Stimulated activated CD8-positive, alpha-beta memory T cell treated with anti-CD3 and anti-CD28 coated beads, Interleukin-12 subunit alpha, Interleukin-12 subunit beta, amount 100 ng/mL, for 1 hour (primary cell): ENCODE measurements at places on chromosomes 5 and 9.
A peak's percentile ranks its signal among the peaks of the same experiment; 100 is the strongest.

GRCh38 chr5:159917994-159918393, 1.7 kb downstream of the ADRA1B start:
- no peak for DNase-seq

DNA sequence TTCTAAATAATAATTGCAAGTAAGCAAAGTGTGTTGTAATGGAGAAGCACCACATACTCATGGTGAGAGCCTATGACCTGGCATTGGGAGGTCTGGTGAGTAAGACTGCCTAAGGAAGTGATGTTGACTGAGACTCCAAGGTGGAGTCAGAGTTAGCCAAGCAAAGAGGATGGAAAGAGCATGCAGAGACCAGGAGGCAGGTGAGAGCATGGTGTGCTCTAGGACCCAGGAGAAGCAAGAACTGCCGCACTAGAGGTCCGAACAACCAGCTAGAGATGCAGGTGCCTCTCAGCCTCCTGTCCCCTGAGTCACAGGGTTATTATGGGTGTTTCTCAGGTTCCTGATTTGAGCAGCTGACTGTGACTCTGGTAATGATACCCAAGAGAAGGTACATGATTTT, 27.3 kb downstream of the ANP32B start:
- no peak for DNase-seq

DNA sequence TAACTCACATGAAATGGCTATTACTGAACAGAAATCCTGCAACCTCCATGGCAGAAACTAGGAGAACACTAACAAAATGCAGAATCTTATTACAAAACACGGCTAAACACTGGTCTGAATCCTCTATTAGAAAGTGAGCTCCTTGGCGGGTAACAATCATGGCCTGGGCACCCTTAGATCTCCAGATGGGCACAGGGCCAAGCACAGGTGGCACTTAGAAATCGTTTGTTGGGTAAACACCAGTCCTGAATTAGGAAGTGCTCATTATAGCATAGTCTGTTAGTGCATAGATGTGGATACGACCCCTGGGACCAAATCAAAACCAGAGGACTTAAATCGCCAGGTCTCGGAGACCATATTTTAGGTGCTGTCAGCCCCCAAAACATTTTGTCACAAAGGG, 14.4 kb downstream of the VDAC1 start:
- DNase-seq, result no peak

GRCh38 chr9:84379740-84380139, 39.2 kb upstream of the SLC28A3 start:
- DNase-seq, result no peak

DNA sequence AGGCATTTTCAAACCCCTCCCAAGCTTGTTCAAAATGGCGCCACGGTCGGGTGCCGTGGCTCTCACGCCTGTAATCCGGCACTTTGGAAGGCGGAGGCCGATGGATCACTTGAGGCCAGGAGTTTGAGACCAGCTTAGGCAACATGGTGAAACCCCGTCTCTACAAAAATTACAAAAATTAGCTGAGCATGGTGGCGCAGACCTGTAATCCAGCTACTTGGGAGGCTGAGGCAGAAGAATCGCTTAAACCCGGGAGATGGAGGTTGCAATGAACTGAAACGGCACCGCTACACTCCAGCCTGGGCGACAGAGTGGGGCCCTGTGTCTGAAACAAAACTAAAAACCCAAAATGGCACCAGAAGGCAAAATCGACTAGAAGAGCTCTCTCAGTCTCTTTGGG, 142.0 kb downstream of the MTX3 start:
- no peak for DNase-seq

DNA sequence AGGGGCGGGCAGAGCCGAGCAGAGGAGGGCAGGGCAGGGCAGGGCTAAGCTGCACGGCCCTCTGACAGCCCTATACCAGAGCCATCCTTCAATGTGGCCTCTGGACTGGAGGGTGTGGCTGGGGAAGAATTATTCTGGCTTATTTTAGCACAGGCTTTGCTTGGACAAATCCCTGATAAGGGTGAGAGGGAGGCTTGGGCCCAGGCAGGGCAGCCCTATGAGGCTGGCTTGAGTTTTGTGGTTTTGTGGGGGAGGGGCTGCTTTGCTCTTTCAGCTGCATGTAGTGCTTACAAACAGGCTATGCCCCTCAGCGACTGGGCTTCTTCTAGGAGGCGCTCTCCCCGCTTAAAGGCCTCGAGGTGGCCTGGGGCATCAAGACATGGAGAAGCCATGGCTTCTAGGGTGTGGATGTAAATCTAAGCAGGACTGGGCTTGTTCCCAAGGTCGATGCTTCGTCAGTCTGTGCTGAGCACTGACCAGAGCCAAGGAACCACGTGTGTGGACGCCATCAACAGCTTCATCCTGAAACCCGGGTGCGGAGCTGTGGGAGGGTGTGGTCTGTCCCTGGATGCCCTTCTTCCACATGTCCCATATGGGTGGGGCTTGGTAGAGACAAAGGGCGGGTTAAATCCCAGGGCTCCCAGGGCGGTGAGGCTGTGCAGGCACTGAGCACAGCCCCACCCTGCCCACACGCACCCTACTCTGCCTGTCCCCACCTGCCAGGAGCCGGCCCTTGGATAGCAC, 45.7 kb upstream of the IPPK start:
- no peak for DNase-seq

- DNase-seq, result no peak
These were observed at the start of gene SMIM32 for GRCh38 chr5:136192526-136193321. Gene SMIM32, minus strand, starts transcription at chr5:136193162. Its CDS starts 638 bp downstream, at chr5:136192524.

- DNase-seq, result no peak
These were observed 381.2 kb downstream of the KIF4B start for GRCh38 chr5:155394727-155395126.

DNA sequence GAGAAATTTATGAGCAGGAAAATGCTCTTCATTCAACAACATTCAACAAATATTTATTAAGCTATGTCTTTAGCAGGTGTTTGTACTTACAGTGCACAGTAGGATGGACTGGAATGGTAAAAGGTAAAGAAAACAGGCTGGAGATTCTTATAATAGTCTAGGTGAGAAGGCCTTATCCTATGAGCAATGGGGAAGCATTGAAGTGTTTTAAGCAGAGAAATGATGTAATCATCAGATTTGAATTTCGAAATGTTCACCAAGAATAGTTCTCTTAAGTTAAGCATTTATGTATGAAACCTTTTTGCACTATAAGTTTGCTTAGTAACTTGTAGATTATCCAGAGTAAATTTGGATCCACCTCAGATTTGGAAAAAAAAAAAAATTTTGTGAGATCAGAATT, 209.3 kb downstream of the NR3C1 start:
- no peak for DNase-seq

DNA sequence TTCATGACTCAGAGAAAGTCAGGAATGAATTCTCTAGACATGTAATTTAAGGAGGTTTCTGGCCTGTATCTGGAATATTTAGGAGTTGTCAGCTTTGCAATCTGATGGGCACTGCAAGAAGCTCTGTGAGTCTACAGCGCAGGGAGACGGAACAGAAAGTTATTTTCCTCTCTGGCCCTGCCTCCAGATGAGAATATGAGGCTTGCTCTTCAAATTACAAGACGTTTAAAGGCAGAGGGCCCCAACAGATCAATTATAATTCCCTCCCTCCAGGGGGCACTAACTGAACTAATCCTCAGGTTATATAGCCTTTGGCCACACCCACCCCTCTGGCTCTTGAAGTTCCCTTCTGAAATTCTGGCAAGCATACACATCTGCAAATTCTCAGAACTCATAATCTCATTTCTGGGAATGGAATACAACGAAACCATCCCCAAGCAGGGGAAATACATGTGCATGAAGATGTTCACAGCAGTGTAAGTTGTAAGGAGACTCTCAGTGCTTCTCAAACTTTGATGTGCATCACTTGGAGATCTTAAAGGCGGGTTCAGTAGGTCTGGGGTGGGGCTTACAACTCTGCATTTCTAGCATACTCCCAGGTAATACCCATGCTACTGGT, 307.6 kb downstream of the CWC27 start:
- DNase-seq, result peak; percentile 30

GRCh38 chr5:131212471-131213021, 41.8 kb downstream of the LYRM7 start:
- no peak for DNase-seq

DNA sequence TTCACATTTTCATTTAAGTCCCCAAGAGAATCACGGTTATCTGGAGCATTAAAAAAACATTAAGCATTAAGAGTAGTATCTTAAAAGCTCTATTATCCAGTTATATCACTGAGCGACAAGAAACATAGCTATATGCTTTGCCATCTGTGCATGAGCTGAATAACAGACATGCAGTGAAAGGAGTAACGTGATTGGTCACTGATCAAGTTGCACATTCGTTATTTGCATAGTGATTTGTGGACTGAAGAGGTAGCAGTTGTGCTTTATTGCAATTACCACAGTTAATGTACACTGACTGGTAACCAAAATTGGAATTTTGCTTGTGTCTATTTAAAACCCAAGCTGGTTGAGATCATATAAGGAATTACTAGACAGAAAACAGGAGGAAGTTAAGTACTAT, 107.4 kb downstream of the MCTP1 start:
- DNase-seq, result no peak

GRCh38 chr5:104139840-104140239, 577.3 kb upstream of the NUDT12 start:
- no peak for DNase-seq

DNA sequence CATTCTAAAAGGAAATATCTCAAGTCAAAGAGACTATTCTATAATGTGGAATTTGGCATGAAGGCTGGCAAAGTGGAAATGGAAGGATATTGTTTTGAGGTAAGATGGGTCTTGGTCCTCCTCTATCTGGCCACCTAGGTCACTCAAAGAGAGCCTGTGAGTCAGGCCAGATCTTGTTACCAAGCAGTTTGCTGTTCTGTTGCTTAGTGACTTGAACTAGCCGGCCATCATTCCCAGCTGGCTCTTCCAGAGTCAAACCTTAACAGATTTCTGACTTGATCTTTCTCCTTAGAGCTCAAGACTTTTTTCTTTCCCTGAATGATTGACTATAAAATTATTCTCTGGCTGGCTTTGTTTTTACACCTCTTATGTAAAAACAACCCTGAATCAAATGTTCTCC, 136.1 kb downstream of the PDE4D start:
- no peak for DNase-seq

- DNase-seq, result no peak
These were observed 6.8 kb upstream of the TCOF1 start for GRCh38 chr5:150350524-150351344.

DNA sequence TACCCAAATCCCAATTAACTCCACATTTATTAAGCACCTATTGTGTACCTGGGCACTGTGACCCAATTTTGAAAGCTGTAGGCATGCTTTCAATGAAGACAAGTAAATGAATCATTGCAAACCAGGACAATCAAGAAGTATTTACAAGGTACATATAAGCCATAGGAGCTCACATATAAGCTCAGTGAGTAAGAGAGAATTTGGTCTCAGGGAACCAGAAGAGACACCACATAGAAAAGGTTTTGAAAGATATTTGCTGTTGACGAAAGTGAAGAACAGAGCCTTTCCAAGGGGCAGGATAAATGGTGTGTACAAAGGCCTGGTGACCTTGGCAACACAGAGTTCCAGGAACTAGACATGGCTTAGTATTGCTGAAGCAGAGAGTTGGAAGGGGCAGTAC, 187.6 kb downstream of the CD180 start:
- no peak for DNase-seq

DNA sequence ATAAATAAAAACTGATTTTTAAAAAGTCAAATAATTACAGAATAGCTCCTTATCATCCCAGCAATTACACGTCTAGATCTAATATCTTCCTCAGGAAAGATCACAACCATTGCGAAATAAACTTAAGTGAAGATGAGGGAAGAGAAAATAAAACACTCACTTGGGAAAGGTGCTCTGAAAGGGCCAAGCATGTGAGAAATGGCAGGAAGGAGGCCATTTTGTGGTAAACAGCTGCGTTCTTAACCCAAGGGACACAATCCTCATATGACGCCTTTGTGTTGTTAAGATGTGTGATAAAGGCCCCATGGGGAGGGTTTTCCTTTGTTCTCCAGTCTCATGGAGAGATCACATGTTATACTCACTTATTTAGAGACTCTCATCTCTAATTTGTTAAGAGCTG, 32.5 kb downstream of the JAKMIP2 start:
- no peak for DNase-seq

DNA sequence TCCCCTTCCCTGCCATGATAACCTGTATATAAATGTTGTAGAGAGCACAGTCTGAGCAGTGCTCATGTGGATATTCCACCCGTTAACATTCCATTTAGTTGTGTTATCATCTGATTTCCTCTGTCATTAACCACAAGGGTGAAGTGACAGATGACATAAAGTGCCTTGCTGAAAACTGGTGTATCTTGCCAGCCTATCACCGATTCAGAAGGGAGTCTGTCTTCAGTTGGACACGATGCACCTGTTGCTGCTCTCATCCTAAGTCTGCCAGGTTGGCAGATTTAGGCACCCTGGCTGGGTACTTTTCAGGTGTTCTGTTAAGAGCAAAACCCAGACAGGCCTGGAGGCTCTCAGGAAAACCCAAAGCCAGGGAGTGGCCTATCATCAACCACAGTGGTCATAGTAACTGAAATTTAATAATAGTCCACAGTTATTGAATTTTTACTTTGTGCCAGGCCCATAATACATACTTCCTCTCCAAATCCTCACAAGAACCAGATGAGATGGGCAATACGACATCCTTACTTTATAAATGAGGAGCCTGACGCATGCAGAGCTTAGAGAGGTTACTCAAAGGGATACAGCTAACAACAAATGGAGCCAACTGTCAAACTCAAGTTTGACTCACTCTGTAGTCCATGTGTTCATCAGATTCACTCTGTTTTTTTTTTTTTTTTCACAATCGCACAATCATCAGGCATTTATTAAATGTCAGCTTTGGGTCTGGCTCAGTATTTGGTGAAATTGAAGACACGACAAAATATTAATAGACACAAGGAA, 100.7 kb upstream of the SPRY4 start:
- DNase-seq, result no peak

GRCh38 chr5:151624476-151624875, 33.3 kb upstream of the FAT2 start:
- no peak for DNase-seq

DNA sequence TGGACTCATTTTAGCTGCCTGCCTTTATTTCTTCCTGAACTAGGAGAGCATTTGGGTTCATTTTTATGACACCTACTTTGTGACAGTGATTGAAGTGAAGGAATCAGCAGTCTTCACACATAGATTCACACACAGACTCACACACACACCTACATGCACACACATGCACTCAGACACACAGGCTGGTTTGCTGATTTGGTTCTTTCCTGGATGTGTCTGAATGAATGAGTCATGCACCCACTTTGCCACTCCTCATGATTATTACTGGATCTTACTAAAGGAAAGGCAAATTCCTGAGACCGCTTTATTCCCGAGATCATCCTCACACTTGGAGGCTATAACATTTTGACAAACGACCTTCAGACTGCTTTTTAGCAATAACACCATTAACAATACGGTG, 529.5 kb downstream of the AGTPBP1 start:
- DNase-seq, result no peak

DNA sequence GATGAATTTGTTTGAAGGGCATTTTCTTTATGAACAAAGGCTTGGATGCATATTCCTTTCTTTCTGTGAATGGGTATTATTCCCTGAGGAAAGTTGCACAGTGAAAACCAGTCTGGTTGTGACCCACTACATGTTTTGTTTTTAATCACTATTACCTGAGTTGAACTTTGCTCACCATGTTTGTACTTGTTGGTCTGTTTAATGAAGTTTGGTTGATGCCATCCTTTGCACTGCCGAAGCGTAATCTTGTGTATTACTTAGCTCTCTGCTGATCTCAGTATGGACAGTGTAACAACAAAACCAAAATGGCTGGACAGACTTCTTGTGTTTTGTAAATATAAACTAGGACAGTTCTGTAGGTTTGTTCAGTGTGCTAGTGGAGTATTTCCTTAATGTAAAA, 38.1 kb downstream of the UGCG start:
- no peak for DNase-seq

- no peak for DNase-seq
These were observed 91.6 kb downstream of the NFIB start for GRCh38 chr9:14222149-14222835.
